ENCODE measurements at places on chromosomes 11 and 22.

- no peak for DNase-seq
Measured at GRCh38 chr22:50628543-50629134, 687 bp upstream of the ARSA start.

GRCh38 chr22:40593460-40594273 is 42.9 kb downstream of the MRTFA start:
- no peak for DNase-seq

GRCh38 chr22:45834241-45834640 is 142.7 kb downstream of the WNT7B start:
- DNase-seq, result no peak

GRCh38 chr22:35606916-35607315 is 10.2 kb downstream of the MB start:
- no peak for DNase-seq

- DNase-seq, result no peak
Measured at GRCh38 chr11:43177975-43178374, 133.8 kb upstream of the API5 start.

GRCh38 chr11:3920148-3920852 is 64.8 kb downstream of the STIM1 start:
- DNase-seq, result peak; percentile 58

GRCh38 chr22:41656556-41656955 is 32.1 kb downstream of the SNU13 start:
- no peak for DNase-seq

- no peak for DNase-seq
Measured at GRCh38 chr11:12375720-12376119, 1.7 kb upstream of the PARVA start.

GRCh38 chr11:70538641-70539359 is 140.5 kb downstream of the CTTN start:
- DNase-seq, result no peak

DNA sequence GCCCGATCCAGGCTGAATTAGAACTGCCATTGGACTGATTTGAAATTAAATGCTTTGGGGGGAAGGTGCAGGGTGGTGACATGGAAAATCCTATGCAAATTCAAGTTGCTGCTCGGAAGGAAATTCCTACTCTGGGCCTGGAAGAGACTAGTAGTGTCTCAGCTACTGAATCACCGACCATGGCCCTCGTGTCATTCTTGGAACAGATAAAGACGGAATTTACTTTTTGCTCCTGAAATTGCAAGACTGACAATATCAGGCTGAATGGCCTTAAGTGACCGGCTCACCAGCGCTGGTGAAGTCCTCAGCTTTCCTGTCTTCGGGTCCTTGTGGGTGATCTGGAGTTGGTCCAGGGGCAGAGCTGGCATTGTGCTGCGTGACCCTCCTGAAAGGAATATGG is 6.1 kb downstream of the ASCC2 start:
- DNase-seq, result no peak

DNA sequence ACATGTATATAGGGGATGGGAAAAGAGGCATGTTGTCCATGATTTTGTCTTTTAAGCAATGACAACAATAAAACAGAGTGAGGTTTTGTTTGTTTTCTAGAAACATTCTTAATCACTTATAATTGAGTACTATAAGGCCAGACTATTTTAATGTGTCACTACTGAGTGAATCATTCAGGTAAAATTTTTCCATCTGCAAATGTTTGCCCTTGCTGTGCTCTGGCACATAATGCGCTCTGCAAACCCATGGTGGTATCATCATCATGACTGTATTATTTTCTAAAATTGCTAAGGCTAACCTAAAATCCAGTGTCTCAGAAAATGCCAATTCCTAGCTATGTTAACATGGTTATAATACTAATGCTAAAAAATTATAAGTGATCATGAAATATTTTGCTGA is 261.2 kb downstream of the CADM1 start:
- no peak for DNase-seq

DNA sequence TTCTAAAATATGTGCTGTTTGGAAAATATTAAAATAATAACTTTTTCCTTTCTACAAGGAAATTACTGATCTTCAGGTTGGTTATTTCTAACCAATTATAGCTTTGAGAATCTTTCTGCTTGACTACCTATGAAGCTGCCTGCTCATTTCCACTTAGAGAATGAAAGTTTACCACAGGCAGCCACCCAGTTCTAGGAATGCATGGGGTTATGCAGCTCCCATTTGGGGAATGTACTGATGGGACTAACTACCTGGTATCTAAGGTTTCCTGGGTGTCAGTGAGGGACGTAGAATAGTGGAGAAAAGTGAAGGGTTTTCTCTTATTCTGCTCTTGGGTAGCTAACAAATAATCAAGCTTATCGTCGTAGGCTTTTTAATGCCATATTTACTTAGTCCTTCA is 73.4 kb downstream of the DEUP1 start:
- no peak for DNase-seq

DNA sequence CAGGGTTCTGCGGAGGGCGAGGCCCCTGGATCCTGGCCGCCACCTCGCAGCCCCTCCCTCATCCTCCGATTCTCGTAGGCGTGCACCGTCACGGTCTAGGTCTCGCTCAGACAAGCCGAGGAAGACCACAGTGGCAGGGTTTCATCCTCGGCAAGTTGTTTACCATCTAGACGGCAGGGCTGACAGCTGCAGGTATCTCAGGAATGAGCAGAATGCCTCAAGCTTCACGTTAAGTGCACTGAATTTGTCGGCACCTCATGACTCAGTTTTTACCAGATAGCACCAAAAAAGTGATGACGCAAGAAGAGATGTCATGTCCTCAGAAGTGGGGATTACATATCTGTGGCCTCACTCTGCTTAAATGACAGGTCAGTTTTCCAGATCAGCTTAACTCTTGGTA is 35.1 kb downstream of the WT1 start:
- no peak for DNase-seq

GRCh38 chr22:27512283-27512761 is 289.2 kb downstream of the MN1 start:
- no peak for DNase-seq

DNA sequence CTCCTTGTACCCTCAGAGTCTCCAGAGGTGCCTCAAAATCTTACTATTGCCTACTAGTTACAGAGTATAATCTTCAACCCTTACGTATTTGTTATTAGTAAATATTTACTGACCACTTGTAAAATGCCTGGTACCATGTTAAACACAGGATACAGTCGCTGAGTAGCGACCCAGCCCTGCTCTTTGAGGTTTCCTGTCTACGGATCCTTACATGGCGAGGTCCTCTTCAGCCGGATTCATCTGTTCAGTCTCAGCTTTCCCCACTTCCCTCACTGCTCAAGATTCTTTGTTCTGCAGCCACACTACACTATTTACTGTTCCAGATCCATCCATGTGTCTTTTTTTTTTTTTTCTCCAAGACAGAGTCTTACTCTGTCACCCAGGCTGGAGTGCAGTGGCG is 13.2 kb upstream of the TTC36 start:
- no peak for DNase-seq

- no peak for DNase-seq
Measured at GRCh38 chr22:21568347-21569075, 997 bp downstream of the UBE2L3 start.

- DNase-seq, result no peak
Measured at GRCh38 chr22:50708474-50708873, 29.5 kb upstream of the ACR start.

DNA sequence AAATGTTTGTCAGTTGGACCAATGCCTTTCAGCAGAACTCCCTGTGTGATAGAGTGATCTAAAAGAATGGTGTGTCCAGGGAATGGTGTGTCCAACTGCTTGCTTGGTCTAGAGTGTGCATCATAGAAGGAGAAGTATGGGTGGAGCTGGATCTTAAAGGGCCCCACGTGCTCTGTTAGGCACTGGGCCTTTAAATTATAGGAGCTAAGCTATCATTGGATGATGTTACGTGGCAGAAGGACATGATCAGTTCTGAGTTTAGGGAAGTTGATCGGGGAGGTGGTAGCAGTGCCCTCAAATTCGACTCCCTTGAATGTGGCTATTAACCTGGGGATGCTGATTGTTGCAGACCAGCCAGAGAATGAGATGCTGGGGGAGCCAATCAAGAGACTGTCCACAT is 16.4 kb downstream of the STX3 start:
- DNase-seq, result no peak

- no peak for DNase-seq
Measured at GRCh38 chr11:34960277-34960676, 43.9 kb downstream of the PDHX start.

- no peak for DNase-seq
Measured at GRCh38 chr22:49431551-49431950, 396.1 kb downstream of the BRD1 start.

GRCh38 chr11:113638376-113638775 is 67.7 kb downstream of the TMPRSS5 start:
- no peak for DNase-seq

DNA sequence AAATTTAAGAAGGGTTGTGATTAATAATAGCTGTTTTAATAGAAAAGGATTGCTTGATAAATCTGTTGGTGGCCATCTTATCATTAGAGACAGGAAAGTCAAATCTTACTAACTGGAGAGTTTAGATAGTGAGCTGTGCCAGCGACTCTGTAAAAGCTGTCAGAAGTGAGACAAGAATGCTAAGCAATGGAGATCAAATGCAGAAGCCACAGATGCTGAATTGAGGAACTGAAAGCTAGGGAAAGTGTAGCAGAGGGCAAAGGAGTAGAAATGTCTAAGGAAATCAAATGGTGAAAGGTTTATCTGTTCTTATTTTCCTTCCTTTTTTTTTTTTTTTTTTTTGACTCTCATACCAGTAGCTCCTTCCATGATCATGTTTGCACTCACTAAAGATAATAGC is 13.7 kb downstream of the MS4A13 start:
- no peak for DNase-seq

GRCh38 chr11:129590753-129591475 is 215.3 kb downstream of the BARX2 start:
- no peak for DNase-seq

- DNase-seq, result no peak
Measured at GRCh38 chr11:102882389-102883024, 7.7 kb upstream of the MMP12 start.

- no peak for DNase-seq
Measured at GRCh38 chr11:66847461-66848232, 4.4 kb downstream of the RCE1 start.

GRCh38 chr11:100273066-100273815 is 413.8 kb upstream of the ARHGAP42 start:
- no peak for DNase-seq

- no peak for DNase-seq
Measured at GRCh38 chr11:3880724-3881123, 25.3 kb downstream of the STIM1 start.

- DNase-seq, result no peak
Measured at GRCh38 chr11:61980783-61981541, 13.5 kb upstream of the FTH1 start.

DNA sequence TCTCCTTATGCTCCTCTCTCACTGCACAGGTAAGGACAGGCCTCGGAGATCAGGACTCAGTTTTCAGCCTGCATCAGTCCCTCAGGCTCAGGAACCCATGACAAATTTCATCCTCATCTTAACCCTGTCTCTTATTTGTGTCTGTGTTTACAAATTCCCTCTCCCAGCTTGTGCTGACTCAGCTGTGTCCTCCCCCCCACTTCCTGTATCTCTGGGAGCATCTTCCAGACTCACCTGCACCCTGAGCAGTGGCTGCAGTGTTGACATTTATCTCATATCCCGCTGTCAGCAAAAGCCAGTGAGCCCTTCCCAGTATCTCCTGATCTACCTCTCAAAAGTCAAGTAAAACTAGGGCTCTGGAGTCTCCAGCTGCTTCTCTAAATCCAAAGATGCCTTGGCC is 65.6 kb upstream of the VPREB1 start:
- no peak for DNase-seq

DNA sequence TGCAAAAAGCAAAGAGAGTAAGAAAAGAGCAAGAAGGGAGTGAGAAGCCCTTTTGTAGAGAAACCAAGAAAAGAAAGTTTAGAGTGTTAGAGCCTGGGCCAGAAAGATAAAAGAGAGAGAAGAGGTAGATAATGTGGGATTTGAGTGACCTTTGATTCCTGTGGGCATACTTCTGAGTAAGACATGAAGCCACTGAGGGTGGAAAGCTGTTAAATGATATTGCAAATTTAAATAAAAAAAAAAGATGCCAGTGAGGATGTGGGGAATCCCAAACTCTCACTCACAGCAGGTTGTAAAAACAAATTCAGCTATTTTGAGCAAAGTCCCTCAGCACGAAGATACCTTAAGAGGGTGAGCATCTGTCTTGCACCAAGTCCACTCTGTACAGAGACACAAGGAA is 59.4 kb upstream of the TOP3B start:
- no peak for DNase-seq

DNA sequence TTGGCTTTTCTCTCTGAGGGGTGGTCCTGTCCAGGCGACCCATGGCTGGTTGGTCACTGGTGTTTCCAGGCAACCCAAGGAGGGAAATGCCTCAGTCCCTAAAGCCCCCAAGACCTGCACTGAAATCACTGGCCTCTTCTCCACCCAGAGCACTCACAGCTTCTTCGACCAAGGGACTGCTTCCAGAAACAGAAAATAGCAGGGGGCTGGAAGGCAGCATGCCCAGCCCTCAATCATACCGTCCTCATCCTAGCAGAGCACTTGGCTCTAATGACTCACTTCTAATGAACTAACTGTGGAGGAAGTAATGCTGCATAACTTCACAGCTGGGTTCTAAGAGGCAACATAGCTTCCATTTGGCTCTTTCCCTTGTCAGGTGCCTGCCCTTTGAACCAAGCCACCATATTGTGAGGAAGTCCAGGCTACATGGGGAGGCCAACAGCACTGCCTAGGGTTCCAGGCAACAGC is 27.6 kb downstream of the DKK3 start:
- DNase-seq, result no peak

GRCh38 chr22:38712486-38713207 is 6.9 kb downstream of the GTPBP1 start:
- DNase-seq, result no peak

DNA sequence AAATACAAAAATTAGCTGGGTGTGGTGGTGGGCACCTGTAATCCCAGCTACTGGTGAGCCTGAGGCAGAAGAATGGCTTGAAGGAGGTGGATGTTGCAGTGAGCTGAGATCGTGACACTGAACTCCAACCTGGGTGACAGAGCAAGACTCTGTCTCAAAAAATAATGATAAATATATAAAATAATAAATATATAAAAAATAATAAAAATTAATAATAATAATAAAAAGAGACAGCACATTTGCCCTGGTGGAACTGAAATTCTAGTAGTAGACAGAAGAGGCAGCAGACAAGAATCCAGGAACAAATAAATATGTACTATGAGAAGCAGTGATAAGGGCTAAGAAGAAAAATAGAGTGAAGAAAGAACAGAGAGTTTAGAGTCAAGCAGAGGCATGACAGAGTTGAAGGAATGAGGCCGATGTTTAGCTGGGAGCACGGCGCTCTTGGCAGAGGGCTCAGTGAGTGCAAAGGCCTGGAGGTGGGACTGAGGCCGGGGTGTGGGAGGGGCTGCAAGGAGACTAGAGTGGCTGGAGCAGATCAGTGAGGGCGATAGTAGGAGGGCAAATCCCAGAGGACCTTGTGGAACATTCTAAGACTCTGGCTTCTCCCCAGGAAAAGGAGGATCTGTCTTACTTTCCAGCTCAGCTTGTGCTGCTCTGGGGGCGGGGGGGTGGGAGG is 410.3 kb downstream of the MN1 start:
- DNase-seq, result no peak

GRCh38 chr22:22392131-22392530 is 116.4 kb downstream of the ZNF280B start:
- no peak for DNase-seq

- no peak for DNase-seq
Measured at GRCh38 chr11:87076260-87076783, 38.6 kb downstream of the TMEM135 start.

Data from stimulated activated CD8-positive, alpha-beta memory T cell treated with anti-CD3 and anti-CD28 coated beads, Interleukin-4, amount 100 ng/mL, for 4 hours (primary cell).